Mammary epithelial cell (primary cell): ENCODE measurements at places on chromosomes 2 and 18. TPM values are rescaled to one million over a fixed set of nuclear protein-coding genes. Genes with fewer than 3 reads are reported as not detected.

DNA sequence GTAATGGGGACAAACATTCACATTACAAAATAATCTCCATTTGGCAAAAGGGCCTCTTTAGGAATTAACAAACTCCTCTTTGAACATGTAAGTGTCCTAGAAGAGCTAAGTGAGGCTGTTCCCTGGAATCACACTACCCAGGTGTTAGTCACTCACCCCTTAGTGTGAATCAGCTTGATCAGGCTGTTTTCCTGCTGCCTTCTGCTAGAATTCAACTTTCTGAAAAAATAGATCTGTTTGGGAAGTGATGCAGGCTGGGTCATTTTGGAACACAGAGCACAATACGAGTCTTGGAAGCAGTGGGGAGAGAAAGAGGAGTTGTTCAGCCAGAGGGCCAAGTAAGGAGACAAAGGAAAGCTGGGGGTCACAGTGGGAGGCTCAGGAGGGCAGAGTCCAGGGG, 40.0 kb downstream of the TTC32 start:
- peak; percentile 32 for DNase-seq

Gene TRIM43
- 0.24 TPM in 1 of 2 replicates, not detected in the other for total RNA-seq

DNA sequence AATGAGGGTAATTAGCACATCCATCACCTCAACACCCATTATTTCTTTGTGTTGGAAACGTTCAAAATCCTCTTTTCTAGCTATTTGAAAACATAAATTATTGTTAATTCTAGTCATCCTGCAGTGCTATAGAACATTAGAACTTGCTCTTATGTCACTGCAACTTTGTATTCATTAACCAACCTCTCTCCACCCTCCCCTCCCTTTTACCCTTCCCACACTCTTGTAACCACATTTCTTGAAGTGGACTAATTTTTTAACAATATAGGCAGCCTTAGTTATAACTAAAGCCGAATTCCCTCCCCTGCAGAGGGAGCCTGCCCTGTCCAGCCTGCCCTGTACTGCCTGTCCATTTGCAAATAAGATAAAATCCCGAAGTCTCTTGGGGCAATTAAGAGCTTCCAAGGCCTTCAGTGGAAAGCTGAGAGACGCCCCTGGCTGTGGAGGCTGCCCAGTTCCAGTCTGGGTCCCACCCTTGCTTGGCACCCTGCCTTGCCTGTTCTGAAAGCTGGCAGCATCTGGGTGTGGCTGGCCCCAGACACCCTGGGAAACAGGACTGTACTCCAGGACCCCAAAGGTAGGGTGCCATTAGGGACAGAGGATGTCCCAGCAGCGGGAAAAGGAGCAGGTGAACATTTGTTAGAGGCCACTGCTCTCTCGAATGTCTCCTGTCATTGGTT, 65.1 kb downstream of the MEX3C start:
- no peak for DNase-seq

- DNase-seq, result no peak
Observed at GRCh38 chr2:170712653-170713542, 2.2 kb upstream of the SP5 start.

- no peak for DNase-seq
Observed at GRCh38 chr2:119644186-119644585, 34.8 kb upstream of the TMEM177 start.

Gene SCYGR4
- not detected in 2 replicates for total RNA-seq

Gene CLIP4
- 89.8 and 143 TPM in 2 replicates for total RNA-seq

DNA sequence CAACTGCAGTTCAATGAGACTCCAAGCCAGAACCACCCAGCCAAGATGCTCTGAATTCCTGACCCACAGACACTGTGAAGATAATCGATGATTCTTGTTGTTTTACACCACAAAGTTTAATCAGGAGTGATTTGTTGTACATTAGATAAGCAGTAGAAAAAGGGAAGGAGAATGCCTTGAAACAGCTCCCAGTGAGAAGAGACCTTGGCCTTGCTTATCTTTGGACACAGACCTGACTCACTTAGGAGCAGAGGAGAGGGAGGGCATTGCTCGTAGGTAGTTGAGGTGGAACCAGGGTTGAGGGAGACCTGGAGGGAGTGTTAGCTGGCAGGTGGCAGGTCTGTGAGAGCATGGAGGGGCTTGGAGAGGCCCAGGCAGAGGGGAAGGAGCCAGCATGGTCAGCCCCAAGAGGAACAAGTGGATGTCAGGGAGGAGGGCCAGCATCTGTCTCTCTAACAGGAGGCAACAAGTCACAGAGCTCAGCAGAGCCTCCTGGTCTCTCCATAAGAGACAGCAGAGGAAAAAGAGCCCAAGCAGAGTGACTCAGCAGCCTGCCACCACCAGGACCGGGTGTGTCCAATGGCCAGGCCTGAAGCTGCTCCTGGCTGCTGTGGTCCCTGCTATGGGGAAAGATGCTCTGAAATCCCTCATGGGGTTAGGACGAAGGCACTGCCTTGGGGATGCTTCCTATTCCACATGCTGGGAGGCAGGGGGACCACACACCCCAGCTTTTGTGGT, 161.6 kb upstream of the CAPN13 start:
- DNase-seq, result no peak

DNA sequence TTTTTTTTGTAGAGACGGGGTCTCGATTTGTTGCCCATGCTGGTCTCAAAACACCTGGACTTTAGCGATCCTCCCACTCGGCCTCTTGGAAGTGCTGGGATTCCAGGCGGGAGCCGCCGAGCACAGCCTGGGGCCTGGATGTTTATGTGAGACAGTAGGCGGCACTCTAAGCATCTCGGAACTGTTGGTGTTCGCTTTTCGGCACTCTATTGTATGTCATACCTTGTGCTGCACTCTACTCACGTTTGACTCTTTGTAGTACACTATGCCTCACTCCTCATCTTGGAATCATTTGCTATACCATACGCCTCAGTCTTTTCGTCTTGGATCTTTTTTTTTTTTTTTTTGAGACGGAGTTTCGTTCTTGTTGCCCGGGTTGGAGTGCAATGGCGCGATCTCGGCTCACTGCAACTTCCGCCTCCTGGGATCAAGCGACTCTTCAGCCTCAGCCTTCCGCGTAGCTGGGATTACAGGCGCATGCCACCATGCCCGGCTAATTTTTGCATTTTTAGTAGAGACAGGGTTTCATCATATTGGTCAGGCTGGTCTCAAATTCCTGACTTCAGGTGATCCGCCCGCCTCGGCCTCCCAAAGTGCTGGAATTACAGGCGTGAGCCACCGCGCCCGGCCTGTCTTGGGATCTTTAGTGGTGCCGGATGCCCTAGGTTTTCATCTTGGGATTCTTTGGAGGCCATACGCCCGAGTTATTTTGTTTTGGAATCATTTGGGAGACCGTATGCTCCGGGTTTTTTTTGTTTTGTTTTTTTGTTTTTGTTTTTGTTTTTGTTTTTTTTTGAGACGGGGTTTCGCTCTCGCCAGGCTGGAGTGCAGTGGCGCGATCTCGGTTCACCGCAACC, 24.2 kb upstream of the ZDBF2 start:
- DNase-seq, result no peak

- peak; percentile 16 for DNase-seq
Observed at GRCh38 chr2:144330951-144331673, 188.8 kb downstream of the ZEB2 start.

Gene TOGARAM2
- total RNA-seq, result not detected in 2 replicates

DNA sequence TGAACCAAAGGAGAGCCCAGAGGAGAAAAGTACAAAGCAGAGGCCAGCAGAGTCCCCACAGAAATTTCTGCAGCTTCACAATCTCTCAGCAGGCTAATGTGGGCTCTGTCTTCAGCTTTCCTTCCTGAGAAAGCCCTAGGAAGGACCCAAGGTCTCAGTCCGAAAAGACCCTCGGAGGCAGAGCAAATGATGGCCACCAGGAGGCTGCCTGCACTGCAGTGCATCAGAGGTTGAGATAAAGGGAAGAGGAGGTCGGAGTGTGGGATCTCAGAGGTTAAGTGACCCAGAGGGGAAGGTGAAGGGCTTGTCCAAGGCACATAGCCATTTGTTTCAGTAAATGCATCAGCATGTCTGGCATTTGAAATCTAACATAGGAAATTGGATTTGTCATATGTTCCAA, 299.1 kb upstream of the SLC14A2 start:
- no peak for DNase-seq

DNA sequence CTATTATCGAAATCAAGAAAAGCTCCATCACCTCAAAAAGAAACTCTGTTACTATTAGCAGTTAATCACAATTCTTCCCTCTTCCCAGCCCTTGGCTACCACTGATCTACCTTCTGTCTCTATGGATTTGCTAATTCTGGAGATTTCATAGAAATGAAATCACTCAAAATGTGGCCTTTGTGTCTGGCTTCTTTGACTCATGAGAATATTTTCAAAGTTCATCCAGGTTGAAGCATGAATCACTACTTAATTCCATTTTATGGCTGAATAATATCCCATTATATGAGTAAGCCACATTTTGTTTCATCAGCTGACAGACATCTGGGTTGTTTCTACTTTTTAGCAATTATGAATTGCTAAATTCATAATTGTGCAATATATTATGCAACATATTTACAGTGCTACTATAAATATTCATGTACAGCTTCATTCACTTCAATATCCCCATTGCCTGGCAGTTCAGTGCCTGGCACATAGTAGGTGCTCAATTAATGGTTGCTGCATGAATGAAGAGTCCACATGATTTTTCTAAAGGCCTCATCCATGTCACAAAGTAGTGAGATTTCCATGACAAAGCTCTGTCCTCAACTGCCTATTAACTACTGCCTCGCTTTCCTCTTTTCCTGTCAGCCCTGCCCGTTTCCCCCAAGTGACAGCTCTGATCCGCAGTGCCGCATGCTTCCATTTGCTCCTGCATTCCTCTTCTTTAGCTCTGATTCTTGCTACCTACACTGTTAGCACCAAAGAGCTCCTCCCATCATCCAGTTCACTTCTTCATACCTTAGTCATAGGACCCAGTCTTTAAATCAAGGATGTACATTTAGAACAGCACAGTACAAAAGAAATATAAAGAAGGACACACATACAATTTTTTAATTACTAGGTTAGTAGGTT, 32.8 kb downstream of the CCDC93 start:
- peak; percentile 97 for DNase-seq

Gene CD302
- 3.0 TPM for total RNA-seq

DNA sequence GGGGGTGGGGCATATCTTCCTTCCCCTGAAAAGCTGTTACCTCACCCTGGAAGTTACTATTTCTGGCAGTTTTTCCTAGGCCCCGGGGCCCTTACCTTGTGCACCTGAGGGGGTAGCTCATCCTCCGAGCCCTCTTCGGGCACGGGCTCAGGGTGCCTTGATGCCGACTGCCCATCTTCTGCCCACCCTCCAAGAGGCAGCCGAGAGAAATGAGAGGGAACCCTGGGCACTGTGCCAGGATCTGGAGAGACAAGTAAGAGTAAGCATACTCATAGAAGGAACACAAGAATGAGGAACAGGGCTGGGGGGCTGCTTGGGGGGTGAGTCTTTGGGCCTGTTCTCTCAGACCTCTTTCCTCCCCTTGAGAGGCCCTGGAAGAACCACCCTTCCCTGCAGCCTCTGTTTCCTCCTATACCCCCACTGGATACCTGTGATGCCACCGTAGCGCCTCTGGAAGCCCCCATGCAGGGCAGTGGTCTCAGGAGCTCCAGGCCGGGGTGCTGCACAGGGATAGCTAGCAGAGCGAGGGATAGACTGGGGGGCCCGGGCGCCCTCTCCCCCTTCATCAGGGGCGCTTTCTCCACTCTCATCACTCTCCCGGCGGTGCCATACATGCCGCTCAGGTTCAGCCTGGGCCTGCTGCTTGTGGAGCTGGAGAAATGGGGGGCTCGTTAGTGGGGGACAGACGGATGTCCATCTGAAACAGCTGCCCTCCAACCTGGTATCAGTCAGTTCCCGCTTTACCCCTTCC, 2.1 kb upstream of the ABCB6 start:
- DNase-seq, result no peak

GRCh38 chr2:52264488-52264887, 1232.6 kb upstream of the NRXN1 start:
- DNase-seq, result no peak

GRCh38 chr2:195984923-195985726, 83.5 kb downstream of the DNAH7 start:
- DNase-seq, result no peak

DNA sequence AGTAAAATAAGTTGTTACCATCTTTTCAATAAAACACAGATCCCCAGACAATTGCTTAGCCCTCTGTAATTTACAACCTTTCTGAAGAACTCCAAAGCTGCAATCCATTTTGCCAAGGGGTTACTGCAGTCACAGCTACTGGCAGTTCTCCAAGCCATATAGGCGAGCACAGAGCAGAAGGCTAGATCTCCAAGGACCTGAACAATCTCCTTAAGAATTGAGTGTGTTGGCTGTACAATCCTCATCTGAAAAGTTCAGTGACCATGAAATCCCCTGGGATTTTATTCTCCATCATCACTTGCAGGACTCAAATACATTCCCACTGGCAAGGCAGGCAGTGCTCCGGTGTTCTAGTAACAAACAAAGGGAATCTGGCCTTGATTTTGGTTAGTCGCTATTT, 103.9 kb upstream of the LRP1B start:
- no peak for DNase-seq

Gene PASK
- total RNA-seq, result 6.0 TPM

Gene CHPF
- total RNA-seq, result 114 and 125 TPM in 2 replicates

GRCh38 chr18:48928787-48929186, 22.0 kb downstream of the SMAD7 start:
- peak; percentile 57 for DNase-seq

GRCh38 chr18:69882965-69883668, 64.6 kb downstream of the CD226 start:
- DNase-seq, result no peak

Gene TNFAIP6
- total RNA-seq, result 0.24 TPM in 1 of 2 replicates, not detected in the other

- DNase-seq, result no peak
Observed at GRCh38 chr2:238505119-238505891, 78.6 kb downstream of the ASB1 start.

GRCh38 chr2:55213822-55214221, 18.3 kb downstream of the CLHC1 start:
- DNase-seq, result no peak

Gene IL1F10
- total RNA-seq, result not detected in 2 replicates

Gene ERMN
- total RNA-seq, result not detected in 2 replicates

GRCh38 chr2:41941831-41942230, 106.0 kb upstream of the PKDCC start:
- DNase-seq, result no peak

DNA sequence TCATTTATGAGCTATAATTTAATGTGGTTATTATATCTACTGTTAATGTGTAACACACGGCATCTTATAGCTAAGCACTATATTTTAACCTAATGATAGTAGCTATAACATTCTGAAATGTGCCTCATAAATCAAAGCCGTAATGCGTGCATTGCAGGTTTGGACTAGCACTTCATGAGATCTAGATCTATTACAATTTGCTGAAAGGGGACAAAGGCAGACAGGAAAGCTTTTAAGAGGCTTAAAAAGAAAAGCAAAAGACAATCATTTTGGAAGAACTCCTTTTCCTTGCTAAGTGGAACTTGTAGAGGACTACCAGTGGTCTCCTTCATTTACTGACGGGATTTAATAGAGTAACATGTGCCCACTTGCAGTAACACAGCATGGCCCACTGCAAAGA, 213.1 kb downstream of the NBAS start:
- DNase-seq, result no peak

- no peak for DNase-seq
Observed at GRCh38 chr2:169676357-169676756, 17.8 kb downstream of the CFAP210 start.

GRCh38 chr2:73426176-73426575, 40.5 kb downstream of the ALMS1 start:
- no peak for DNase-seq
